ENCODE measurements at places on chromosomes 7 and 10. TPM values are rescaled to one million over a fixed set of nuclear protein-coding genes. Genes with fewer than 3 reads are reported as not detected.

The LAMTOR4 gene
- 74.6 TPM for total RNA-seq

The ALOX5 gene
- total RNA-seq: 2.7 TPM

The DNAH11 gene
- 0.30 TPM for total RNA-seq

The ZNF853 gene
- 10.4 TPM for total RNA-seq

The GFRA1 gene
- total RNA-seq: 12.1 TPM

DNA sequence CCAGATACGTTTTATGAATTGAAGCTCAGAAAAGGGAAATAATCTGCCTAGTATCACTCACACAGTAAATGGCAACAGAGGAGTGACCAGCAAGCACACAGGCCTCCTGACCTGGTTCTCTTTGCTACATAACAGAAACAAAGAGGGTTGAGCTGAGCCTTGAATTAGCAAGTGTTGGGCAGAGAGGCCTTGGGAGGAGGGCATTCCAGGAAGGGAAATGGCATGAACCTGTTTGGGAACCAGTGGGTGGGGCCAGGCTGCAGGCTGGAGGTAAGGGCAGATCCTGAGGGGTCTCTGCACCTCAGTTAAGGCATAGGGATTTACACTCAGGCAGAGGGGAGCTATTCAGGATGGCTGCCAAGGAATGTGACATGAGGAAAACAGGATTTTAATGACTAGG lies 24.8 kb upstream of the CYCS start:
- DNase-seq: no peak
- no peaks in the 10 kb centered on the region for H3K4me1 ChIP-seq
- H3K27me3 ChIP-seq: no peaks in the 10 kb centered on the region
- H3K4me3 ChIP-seq: no peak overlapping the region
- no peak overlapping the region for H3K27ac ChIP-seq

DNA sequence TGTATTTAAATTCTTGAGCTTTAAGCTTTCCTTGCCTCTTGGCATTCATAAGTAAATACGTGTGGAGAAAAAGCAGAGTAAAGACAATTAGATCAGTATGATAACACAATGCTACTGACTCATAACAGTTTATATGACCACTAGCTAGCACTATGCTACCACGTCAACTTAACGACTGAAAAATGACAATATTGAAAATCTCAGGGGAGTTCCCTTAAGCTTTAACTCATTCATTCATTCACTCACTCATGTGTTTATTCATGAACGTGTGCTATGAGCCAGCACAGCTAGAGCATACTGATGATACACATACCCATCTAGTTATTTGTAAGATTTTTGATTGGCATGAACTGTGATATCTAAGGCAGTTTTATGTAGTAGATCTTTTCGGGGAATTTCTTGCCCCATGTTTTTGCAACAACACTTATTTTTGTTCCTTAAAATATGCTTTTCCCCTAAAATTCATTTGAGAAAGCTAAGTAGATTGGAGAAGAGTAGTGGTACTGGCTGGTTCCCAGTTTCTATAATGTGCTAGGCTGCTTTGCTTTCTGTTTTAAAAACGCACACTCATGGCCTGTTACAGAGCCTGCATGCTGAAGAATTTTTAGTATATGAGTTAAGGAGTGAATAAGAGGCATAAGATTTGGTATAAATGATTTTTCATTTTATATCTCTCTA lies 57.4 kb upstream of the ACBD5 start:
- H3K36me3 ChIP-seq: no peaks in the 10 kb centered on the region
- DNase-seq: no peak
- H3K4me1 ChIP-seq: no peaks in the 10 kb centered on the region
- H3K27ac ChIP-seq: no peak overlapping the region
- no peaks in the 10 kb centered on the region for H3K27me3 ChIP-seq

- H3K27me3 ChIP-seq: no peaks in the 10 kb centered on the region
- H3K4me1 ChIP-seq: no peaks in the 10 kb centered on the region
- DNase-seq: no peak
- no peak overlapping the region for H3K4me3 ChIP-seq
- no peaks in the 10 kb centered on the region for H3K36me3 ChIP-seq
Observed at GRCh38 chr7:152975076-152975475, 215.5 kb downstream of the ACTR3B start.

GRCh38 chr10:126843299-126843934 lies 61.8 kb upstream of the DOCK1 start:
- H3K4me1 ChIP-seq: no peaks in the 10 kb centered on the region
- no peak overlapping the region for H3K4me3 ChIP-seq
- H3K36me3 ChIP-seq: no peaks in the 10 kb centered on the region
- no peak for DNase-seq

DNA sequence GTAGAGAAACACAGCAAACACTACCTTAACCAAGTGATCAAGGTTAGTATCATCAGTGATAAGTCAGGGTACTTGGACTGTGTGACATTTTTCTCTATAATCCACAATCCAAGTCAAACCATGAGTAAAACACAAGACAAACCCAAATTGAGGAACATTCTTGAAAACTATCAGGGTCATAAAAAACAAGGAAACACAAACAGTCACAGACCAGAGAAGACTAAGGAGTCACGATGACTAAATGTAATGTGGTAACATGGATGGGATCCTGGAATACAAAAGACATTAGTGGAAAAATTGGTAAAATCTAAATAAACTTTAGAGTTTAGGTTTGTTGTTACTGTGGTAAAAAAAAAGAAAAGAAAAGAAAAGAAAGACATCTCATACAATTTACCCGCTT lies 103.8 kb downstream of the ARMH3 start:
- DNase-seq: no peak
- peaks cover 58% of the 10 kb centered on the region for H3K36me3 ChIP-seq
- H3K27ac ChIP-seq: no peak overlapping the region

GRCh38 chr10:56095506-56096225 lies 265.4 kb downstream of the ZWINT start:
- H3K4me3 ChIP-seq: no peak overlapping the region
- H3K27ac ChIP-seq: no peak overlapping the region
- no peaks in the 10 kb centered on the region for H3K27me3 ChIP-seq
- no peaks in the 10 kb centered on the region for H3K4me1 ChIP-seq
- DNase-seq: no peak

GRCh38 chr7:55274156-55274555 lies 91.0 kb upstream of the LANCL2 start:
- no peak for DNase-seq
- no peaks in the 10 kb centered on the region for H3K27me3 ChIP-seq
- no peak overlapping the region for H3K4me3 ChIP-seq

DNA sequence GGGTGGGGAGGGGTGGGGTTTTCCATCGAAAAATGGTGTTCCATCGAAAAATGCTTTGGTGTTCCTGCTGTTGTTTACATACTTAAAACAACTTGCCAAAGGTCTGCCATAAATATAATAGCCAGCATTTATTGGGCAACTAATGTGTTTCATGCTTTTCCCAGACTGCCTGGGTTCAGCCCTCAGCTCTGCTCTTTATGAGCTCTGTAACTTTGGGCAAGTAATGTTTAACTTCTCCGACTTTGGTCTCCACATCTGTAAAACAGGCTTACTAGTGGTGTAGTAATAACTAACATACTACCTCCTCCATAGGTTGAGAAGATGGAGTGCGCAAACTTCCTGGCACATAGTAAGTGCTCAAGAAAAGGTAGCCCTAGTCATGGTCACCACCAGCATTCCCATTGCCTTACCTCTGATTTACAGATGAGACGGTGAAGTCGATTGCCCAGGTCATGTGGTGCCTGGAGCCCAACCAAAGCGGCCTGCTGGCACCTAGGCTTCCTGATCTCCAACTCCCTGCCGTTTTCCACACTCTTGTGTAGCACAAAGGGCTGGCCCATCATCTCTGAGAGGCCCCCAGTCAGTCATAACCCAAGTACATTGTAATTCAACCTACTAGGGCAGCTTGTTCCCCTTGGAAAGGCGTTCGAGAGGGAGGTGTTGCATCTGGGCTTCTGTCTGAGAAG lies 8.9 kb downstream of the ZMIZ1 start:
- H3K4me1 ChIP-seq: peaks cover 91% of the 10 kb centered on the region
- no peak overlapping the region for H3K27ac ChIP-seq
- no peaks in the 10 kb centered on the region for H3K36me3 ChIP-seq

Measured in psoas muscle (tissue), 8 donors.